PC-9 (cell line): ENCODE measurements at places on chromosomes 3 and 15. TPM values are rescaled to one million over a fixed set of nuclear protein-coding genes. Genes with fewer than 3 reads are reported as not detected.

GRCh38 chr3:79506751-79507150 lies 261.0 kb downstream of the ROBO1 start:
- no peak overlapping the region for H3K4me3 ChIP-seq
- no peak overlapping the region for H3K27ac ChIP-seq
- no peak for DNase-seq
- no peaks in the 10 kb centered on the region for H3K36me3 ChIP-seq
- H3K27me3 ChIP-seq: no peaks in the 10 kb centered on the region
- H3K4me1 ChIP-seq: no peaks in the 10 kb centered on the region

DNA sequence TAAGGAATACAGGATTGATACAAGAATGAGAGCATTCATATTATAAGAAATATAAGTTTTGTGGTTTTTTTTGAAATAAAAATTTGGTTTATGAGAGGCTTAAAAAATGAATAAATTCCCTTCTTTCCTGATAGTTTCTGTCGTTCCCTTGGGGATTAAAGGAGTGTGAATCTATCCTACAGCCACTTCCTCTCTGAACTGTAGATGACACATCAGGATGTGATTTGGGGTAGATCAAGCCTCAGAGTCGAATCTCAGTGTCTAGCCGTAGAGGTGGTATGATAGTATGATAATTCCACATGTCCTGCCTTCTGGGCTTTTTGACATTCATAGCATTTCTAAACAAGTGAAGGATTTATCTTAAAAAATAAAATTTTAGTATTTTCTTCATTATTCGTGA lies 343.1 kb downstream of the LPP start:
- H3K4me3 ChIP-seq: no peak overlapping the region
- 0 out of 2 replicates have a peak, but pooled peaks cover 3% of the 10 kb centered on the region for H3K36me3 ChIP-seq
- H3K27ac ChIP-seq: no peak overlapping the region

- H3K4me3 ChIP-seq: no peak overlapping the region
- no peak for DNase-seq
- no peaks in the 10 kb centered on the region for H3K27me3 ChIP-seq
- no peak overlapping the region for H3K27ac ChIP-seq
Measured at GRCh38 chr15:65399997-65400396, 22.2 kb upstream of the IGDCC3 start.

DNA sequence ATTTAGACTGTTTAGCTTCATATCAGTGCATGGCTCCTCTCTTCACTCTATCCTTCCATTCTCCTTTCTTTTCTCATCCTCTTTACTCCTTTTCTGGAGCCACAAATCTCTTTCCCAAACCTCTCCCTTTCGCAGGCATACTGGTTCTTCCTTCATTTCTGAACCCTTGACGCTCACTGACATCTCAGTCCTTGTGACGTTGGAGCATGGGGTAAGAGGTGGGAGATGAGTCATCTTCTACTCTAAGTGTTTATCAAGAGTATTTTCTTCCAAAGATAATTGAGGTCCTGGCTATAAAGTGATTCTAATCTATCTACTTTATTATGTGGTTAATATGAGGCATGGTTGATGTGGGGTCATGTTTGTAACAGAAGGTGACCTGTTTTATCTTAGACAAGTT lies 414.2 kb downstream of the AGBL1 start:
- H3K27me3 ChIP-seq: no peaks in the 10 kb centered on the region
- no peak overlapping the region for H3K27ac ChIP-seq
- H3K4me1 ChIP-seq: no peaks in the 10 kb centered on the region
- H3K36me3 ChIP-seq: no peaks in the 10 kb centered on the region
- DNase-seq: no peak

IGSF10 gene
- 0.25 and 0.55 TPM in 2 replicates for total RNA-seq

CHL1 gene
- not detected in 2 replicates for total RNA-seq
